ENCODE measurements at places on chromosomes 1 and 21. TPM values are rescaled to one million over a fixed set of nuclear protein-coding genes. Genes with fewer than 3 reads are reported as not detected.

- no peak for DNase-seq
These were observed 84.5 kb upstream of the GCLM start for GRCh38 chr1:93993731-93994130.

The TMOD4 gene
- 1.9 TPM for total RNA-seq

GRCh38 chr1:2412395-2412772 lies at the start of gene PEX10:
TSS of gene PEX10 (minus strand) at chr1:2412564. CDS start at chr1:2412502, 62 bp downstream.
- DNase-seq: peak; percentile 99

- no peak for DNase-seq
These were observed 99.0 kb downstream of the NEK7 start for GRCh38 chr1:198255784-198256183.

DNA sequence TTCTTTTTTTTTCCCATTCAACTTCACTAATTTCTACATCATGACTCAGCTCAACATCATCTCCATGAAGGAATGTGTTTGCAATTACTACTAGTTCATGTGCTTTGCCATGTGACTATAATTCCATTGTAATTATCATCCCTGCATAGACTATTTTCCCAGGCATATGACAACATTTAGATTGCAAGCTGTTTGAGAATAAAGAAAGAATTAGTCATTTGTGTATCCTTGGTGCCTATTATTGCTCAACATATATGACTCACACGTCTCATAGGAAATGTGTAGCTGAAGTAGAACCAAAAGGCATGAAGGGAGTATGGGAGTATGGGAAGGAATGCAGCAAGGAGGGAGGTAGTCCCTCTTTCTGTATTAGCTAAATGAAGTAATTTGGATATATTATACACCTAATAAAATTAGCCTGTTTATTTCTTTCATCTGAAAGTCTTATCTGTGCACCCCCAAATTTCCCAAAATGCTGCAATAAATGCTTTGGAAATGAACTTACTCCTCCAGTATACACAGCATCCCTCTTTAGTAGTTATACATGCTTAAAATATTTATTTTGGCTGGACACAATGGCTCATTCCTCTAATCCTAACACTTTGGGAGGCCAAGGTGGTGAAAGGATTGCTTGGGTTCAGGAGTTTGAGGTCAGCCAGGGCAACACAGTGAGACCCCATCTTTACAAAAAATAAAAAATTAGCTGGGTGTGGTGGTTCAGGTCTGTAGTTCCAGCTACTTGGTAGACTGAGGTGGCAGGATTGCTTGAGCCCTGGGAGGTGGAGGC lies 316.9 kb upstream of the ADGRL4 start:
- DNase-seq: no peak

DNA sequence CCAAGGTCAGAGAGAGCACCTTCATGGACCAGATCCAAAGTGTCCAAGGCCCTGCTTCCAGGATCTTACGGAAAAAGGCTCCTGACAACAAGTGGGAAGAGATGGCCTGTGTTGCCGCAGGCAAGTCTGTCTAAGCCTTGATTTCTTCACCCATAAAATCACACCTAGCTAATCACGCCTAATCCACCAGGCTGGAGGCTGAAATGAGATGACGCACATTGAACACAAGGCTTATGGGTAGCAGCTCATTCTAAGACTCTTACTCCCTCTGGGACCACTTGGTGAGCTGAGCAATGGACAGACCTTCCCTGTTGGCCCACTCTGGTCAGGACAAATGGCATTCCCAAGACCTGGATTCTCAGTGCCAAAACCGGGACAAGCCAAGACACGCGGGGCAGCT lies 38.2 kb downstream of the GRIK3 start:
- no peak for DNase-seq

GRCh38 chr1:44283524-44284173 lies 70.4 kb downstream of the DMAP1 start:
- DNase-seq: no peak

All from type B pancreatic cell (in vitro differentiated cells).